ENCODE measurements at places on chromosomes 2 and 18.

- no peak for DNase-seq
Measured at GRCh38 chr2:99809259-99809900, 319.6 kb upstream of the REV1 start.

- DNase-seq, result no peak
Measured at GRCh38 chr2:204272610-204273287, 272.5 kb upstream of the PARD3B start.

- peak; percentile 50 for DNase-seq
Measured at GRCh38 chr2:68834737-68835376, 36.3 kb downstream of the BMP10 start.

- no peak for DNase-seq
Measured at GRCh38 chr2:77232909-77233425, 289.2 kb downstream of the LRRTM4 start.

- DNase-seq, result peak; percentile 56
Measured at GRCh38 chr2:191064590-191064989, 50.6 kb upstream of the STAT1 start.

GRCh38 chr2:138123741-138124140, 159.5 kb downstream of the HNMT start:
- no peak for DNase-seq
